T-cell (primary cell): ENCODE measurements at places on chromosomes 4 and X.

DNA sequence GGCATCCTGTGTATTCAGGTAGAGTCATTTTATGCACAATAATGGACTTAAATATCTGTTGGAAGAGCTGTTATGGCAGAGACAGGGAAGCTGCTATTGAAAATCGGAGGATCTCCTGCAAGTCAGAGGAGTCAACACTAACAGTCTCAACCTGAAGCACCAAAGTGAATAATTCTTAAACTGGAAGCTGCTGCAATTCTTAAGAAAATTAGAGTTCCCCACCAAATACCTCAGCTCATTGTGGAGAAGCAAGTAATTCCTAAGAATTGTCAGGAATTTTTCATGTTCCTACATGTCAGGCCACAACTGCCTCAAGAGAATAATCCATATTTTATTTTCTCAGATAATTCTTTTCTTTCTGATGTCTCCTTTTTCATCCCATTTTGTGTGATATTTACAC is 892.6 kb upstream of the LCORL start:
- no peak overlapping the region for H3K4me3 ChIP-seq
- no peaks in the 10 kb centered on the region for H3K4me1 ChIP-seq
- no peak overlapping the region for H3K27ac ChIP-seq
- H3K27me3 ChIP-seq: no peaks in the 10 kb centered on the region

- H3K36me3 ChIP-seq: no peaks in the 10 kb centered on the region
- H3K4me1 ChIP-seq: peaks cover 10% of the 10 kb centered on the region
- no peak overlapping the region for H3K27ac ChIP-seq
- DNase-seq: no peak
- no peaks in the 10 kb centered on the region for H3K27me3 ChIP-seq
- no peak overlapping the region for H3K4me3 ChIP-seq
Observed at GRCh38 chr4:40745285-40745984, 4.3 kb upstream of the NSUN7 start.

GRCh38 chr4:15352524-15352923 is 75.3 kb upstream of the C1QTNF7 start:
- no peaks in the 10 kb centered on the region for H3K27me3 ChIP-seq
- DNase-seq: no peak
- H3K4me3 ChIP-seq: no peak overlapping the region
- no peak overlapping the region for H3K27ac ChIP-seq
- H3K4me1 ChIP-seq: no peaks in the 10 kb centered on the region

DNA sequence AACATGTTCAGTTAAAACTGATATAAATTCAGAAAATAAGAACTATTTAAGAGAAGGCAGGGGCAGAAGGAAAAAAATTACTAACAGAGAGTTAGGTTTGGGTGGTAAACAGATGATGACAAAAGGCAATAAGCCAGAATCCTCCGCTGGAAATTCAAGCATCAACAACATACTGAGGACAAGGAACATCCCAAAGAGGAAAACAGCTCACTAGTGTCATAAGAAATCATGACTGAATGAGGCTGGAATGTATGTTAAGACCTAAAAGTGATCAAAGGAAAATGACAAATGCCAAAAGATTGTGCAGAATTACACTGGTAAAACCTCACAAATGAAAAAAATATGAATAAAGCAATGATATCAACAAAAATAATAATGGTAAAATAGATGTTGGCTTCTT is 88.4 kb downstream of the WDFY3 start:
- no peaks in the 10 kb centered on the region for H3K27me3 ChIP-seq
- no peaks in the 10 kb centered on the region for H3K4me1 ChIP-seq
- H3K36me3 ChIP-seq: no peaks in the 10 kb centered on the region

DNA sequence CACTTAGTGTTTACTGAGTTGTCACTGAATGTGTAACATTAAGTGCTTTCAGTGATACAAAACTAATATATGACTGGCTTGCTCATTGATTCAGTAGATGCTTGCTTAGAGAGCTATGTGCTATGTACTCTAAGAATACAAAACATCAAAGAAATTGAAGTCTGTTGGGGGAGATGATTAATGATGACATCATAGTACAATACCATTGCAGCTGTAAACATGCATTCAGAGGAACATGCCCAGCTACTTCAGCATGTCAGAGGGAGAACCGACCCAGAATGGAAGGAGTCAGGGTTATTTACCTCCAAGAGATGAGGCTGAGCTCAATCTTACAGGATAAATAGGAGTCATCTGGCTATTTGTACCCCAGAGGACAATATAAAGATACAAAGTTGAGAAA is 290.8 kb downstream of the TENM3 start:
- H3K27me3 ChIP-seq: no peaks in the 10 kb centered on the region
- no peak for DNase-seq
- H3K36me3 ChIP-seq: no peaks in the 10 kb centered on the region
- no peak overlapping the region for H3K4me3 ChIP-seq
- H3K4me1 ChIP-seq: no peaks in the 10 kb centered on the region

DNA sequence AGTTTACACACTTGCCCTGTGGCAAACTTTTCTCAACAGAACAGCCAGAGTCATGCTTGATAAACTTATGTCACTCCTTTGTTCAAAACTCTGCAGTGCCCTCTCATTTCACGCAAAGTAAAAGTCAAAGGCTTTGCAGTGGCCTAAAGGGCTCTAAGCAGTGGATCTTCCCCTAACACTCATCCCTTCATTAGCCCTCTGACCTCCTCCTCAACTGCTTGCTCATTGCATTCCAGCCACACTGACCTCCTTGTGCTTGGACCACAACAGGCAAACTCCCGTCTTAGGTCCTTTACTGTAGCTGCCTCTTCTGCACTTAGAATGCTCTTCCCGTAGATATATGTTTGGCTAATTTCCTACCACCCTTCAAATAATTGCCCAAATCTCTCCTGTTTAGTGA is 5.6 kb downstream of the PRDM5 start:
- no peak overlapping the region for H3K4me3 ChIP-seq
- peaks cover 6% of the 10 kb centered on the region for H3K4me1 ChIP-seq
- H3K27me3 ChIP-seq: peaks cover 3% of the 10 kb centered on the region
- no peak for DNase-seq

- H3K4me3 ChIP-seq: no peak overlapping the region
- no peak overlapping the region for H3K27ac ChIP-seq
- no peaks in the 10 kb centered on the region for H3K27me3 ChIP-seq
- no peak for DNase-seq
Observed at GRCh38 chr4:106981431-106981830, 54.7 kb downstream of the DKK2 start.

GRCh38 chr4:7760706-7761105 is 179.0 kb downstream of the AFAP1 start:
- peaks cover 19% of the 10 kb centered on the region for H3K4me1 ChIP-seq
- H3K27ac ChIP-seq: peak overlapping the region; percentile 87
- no peaks in the 10 kb centered on the region for H3K27me3 ChIP-seq
- H3K4me3 ChIP-seq: no peak overlapping the region

DNA sequence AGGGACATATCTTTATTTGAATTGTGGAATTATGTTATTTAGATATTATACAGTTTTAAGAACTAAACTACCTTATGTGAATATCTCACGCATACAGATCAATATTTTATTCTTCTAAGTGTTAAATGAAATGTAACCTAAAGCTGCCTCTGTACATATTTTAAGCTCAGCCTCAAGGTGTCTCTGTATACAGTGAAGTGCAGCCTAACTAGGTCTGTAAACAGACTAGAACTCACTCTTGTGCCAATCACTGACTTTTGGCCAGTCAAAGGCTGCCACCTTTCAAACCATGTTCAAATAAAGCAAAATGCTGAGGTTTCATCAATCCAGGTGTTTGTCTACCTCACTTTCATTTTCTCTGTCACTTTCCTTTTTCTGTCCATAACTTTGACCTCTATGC is 1074.5 kb upstream of the PRKX start:
- no peak overlapping the region for H3K27ac ChIP-seq
- no peaks in the 10 kb centered on the region for H3K36me3 ChIP-seq
- no peaks in the 10 kb centered on the region for H3K27me3 ChIP-seq
- H3K4me3 ChIP-seq: no peak overlapping the region

DNA sequence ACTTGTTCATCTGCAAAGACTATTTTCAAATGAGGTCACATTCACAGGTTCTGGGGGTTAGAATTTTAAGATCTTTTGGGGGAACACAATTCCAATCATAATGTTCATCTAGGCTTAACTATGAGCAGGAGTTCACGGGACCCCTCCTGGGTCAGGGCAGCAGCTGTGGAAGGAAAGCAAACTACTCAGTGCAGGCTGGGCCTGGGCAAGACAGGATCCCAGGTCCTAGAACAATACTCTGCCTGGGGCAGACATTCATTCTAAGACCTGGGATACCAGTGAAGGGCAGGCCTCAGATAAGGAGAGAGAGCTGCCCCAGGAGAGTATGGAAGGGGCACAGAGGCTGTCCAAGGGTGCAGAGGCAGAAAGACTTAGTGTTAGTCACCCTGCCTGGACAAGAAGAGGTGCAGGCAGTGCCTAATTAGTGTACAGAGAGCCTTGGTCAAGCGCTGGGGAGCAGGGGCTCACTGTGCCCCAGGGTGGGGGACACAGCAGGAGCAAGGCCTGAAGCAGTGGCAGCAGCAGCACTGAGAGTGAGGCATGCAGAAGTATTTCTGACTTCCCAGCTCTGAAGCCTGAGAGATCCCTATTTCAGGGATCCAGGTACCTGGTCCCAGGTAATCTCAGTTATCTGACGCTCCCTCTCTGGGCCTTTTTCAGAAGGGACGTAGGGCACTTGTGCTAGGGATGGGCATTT is 123.0 kb upstream of the MAMLD1 start:
- H3K27me3 ChIP-seq: no peaks in the 10 kb centered on the region
- H3K4me3 ChIP-seq: no peak overlapping the region
- H3K36me3 ChIP-seq: no peaks in the 10 kb centered on the region
- no peak overlapping the region for H3K27ac ChIP-seq
- no peak for DNase-seq

- H3K4me3 ChIP-seq: no peak overlapping the region
- H3K36me3 ChIP-seq: no peaks in the 10 kb centered on the region
- H3K27me3 ChIP-seq: no peaks in the 10 kb centered on the region
Observed at GRCh38 chr4:139951021-139951420, 203.0 kb downstream of the MAML3 start.

- H3K36me3 ChIP-seq: no peaks in the 10 kb centered on the region
- H3K27ac ChIP-seq: no peak overlapping the region
- H3K4me3 ChIP-seq: no peak overlapping the region
- no peaks in the 10 kb centered on the region for H3K27me3 ChIP-seq
- DNase-seq: no peak
Observed at GRCh38 chr4:106312997-106313522, 2.9 kb downstream of the TBCK start.

- no peaks in the 10 kb centered on the region for H3K27me3 ChIP-seq
- no peak for DNase-seq
- no peak overlapping the region for H3K27ac ChIP-seq
Observed at GRCh38 chrX:38166478-38167083, 54.1 kb downstream of the SRPX start.

GRCh38 chr4:94413085-94413840 is 38.5 kb upstream of the PDLIM5 start:
- H3K27me3 ChIP-seq: no peaks in the 10 kb centered on the region
- H3K4me1 ChIP-seq: no peaks in the 10 kb centered on the region
- no peak for DNase-seq
- no peaks in the 10 kb centered on the region for H3K36me3 ChIP-seq

- no peaks in the 10 kb centered on the region for H3K27me3 ChIP-seq
- no peak overlapping the region for H3K27ac ChIP-seq
- H3K36me3 ChIP-seq: no peaks in the 10 kb centered on the region
- no peak for DNase-seq
Observed at GRCh38 chr4:112110059-112110425, 35.2 kb upstream of the FAM241A start.

- H3K27me3 ChIP-seq: no peaks in the 10 kb centered on the region
- H3K4me1 ChIP-seq: no peaks in the 10 kb centered on the region
- DNase-seq: no peak
Observed at GRCh38 chr4:156517546-156517945, 454.1 kb downstream of the PDGFC start.

- no peak overlapping the region for H3K4me3 ChIP-seq
- no peaks in the 10 kb centered on the region for H3K36me3 ChIP-seq
- no peaks in the 10 kb centered on the region for H3K4me1 ChIP-seq
- peaks cover 5% of the 10 kb centered on the region for H3K27me3 ChIP-seq
Observed at GRCh38 chrX:51641421-51642021, 22.8 kb upstream of the CENPVL3 start.

GRCh38 chrX:46837558-46838485 is 979 bp downstream of the RP2 start:
- H3K4me1 ChIP-seq: no peaks in the 10 kb centered on the region
- H3K36me3 ChIP-seq: no peaks in the 10 kb centered on the region
- H3K4me3 ChIP-seq: peak overlapping the region; percentile 65
- H3K27ac ChIP-seq: peak overlapping the region; percentile 72
- no peaks in the 10 kb centered on the region for H3K27me3 ChIP-seq

DNA sequence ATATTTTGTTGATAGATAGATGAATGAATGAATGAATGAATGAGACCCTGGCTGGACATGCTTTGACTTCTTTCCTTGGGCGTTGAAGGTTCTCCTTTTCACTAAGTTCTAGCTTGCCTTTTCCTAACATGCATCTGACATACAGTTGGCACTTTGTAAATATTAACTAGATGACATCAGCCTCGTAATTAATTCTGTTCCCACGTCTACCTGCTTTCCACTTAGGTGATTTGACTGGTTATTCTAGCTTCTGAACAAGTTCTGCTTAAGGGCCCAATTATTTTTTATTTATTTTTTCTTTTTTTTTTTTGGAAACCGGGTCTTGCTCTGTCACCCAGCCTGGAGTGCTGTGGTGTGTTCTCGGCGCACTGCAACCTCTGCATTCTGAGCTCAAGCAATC is 13.9 kb upstream of the RASL11B start:
- no peak overlapping the region for H3K27ac ChIP-seq
- no peaks in the 10 kb centered on the region for H3K36me3 ChIP-seq
- H3K4me3 ChIP-seq: no peak overlapping the region
- no peaks in the 10 kb centered on the region for H3K4me1 ChIP-seq

GRCh38 chr4:114364857-114365256 is 233.8 kb upstream of the UGT8 start:
- no peak for DNase-seq
- H3K36me3 ChIP-seq: no peaks in the 10 kb centered on the region
- no peaks in the 10 kb centered on the region for H3K4me1 ChIP-seq
- H3K27me3 ChIP-seq: no peaks in the 10 kb centered on the region
- no peak overlapping the region for H3K4me3 ChIP-seq

GRCh38 chr4:110475881-110476818 is at the start of gene ENPEP:
ENPEP (plus strand) TSS chr4:110476155; CDS start chr4:110476415, 260 bp downstream.
- no peaks in the 10 kb centered on the region for H3K4me1 ChIP-seq
- no peak within 1 kb of the TSS for H3K27ac ChIP-seq
- no peak within 1 kb of the TSS for H3K4me3 ChIP-seq
- no peak for DNase-seq

DNA sequence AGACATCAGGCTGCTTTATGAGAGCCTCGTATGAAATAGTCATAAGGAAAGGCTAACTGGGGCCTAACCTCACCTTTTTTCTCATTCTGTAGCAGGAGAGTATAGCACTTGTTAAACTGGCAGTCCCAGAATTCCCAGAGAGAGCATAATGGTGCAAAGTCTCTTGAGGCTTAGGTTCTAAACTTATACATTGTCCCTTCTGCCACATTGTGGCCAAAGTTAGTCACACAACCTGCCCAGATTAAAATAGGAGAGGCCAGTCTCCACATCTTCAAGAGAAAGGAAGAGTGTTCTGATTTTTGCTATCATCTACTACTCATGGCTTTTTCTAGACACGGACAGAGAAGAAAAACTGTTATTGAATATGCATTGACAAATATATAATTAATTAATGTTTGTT is 1588.9 kb upstream of the PCDH7 start:
- H3K27ac ChIP-seq: no peak overlapping the region
- H3K36me3 ChIP-seq: no peaks in the 10 kb centered on the region
- no peak overlapping the region for H3K4me3 ChIP-seq
- DNase-seq: no peak

GRCh38 chrX:12758291-12758690 is 32.9 kb upstream of the PRPS2 start:
- no peak overlapping the region for H3K4me3 ChIP-seq
- no peaks in the 10 kb centered on the region for H3K4me1 ChIP-seq
- H3K27me3 ChIP-seq: no peaks in the 10 kb centered on the region

- H3K27ac ChIP-seq: no peak overlapping the region
- H3K4me1 ChIP-seq: no peaks in the 10 kb centered on the region
- DNase-seq: no peak
- no peak overlapping the region for H3K4me3 ChIP-seq
- no peaks in the 10 kb centered on the region for H3K27me3 ChIP-seq
Observed at GRCh38 chrX:24862343-24862742, 153.4 kb downstream of the ARX start.
